Omental fat pad (tissue), 4 donors: ENCODE measurements at places on chromosomes 3 and 15. TPM values are rescaled to one million over a fixed set of nuclear protein-coding genes. Genes with fewer than 3 reads are reported as not detected.

GRCh38 chr3:12316729-12317351 is 28.0 kb downstream of the PPARG start:
- no peak for DNase-seq

DNA sequence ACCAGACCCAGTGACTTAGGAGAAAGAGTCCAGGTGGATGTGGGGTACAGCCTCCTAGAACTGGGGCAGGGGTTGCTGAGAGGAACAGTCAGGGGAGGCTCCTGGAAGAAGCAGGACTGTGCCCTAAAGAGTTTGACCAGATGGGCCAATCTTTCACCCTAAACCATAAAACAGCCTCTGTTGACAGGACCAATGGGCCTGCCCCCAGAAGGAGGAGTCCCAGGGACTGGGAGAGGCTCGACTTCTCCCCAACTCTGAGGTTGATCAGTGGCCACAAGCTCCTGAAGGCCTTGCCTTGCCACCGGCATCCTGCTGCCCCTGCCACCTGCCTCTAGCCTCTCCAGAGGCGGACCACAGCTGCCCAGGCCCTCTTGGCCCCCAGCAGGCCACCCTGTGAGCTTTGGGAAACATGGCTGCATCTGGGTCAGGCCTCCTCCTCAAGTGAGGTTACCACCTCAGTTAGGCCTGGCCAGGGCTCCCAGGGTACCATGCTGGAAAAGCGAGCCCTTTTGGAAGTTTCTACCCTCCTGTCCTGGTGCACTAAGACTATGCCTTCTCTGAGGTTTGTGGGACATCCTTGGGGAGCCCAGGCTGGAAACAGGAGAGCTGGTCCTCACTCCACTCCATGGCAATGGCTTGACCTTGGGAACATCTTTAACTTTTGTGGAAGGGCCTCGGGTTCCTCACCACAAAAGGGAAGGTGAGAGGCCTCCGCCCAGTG is 2.8 kb downstream of the VIPR1 start:
- DNase-seq, result no peak

GRCh38 chr3:126268866-126269265 is 88.3 kb downstream of the KLF15 start:
- DNase-seq, result no peak

GRCh38 chr3:195164573-195165264 is 106.2 kb downstream of the XXYLT1 start:
- DNase-seq, result no peak

DNA sequence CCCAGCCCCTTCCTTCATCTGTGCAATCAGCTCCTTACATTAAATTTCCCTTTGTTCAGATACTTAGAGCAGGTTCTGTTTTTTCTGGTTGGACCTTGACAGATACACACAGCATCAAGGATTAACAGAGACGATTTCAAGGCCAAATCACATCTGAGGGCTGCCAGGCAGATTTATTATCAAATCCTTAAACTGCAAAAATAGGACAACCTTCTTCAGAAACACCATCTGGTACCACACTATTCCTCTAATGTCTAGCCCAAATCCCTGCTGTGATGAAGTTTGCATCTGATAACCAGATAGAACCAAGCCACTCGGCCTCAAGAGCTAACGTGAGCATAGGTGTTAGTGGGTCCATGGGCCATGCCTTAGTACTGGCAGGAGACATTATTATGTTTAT is 250.7 kb upstream of the PROK2 start:
- DNase-seq, result no peak

GRCh38 chr3:82715091-82715856 is 953.8 kb upstream of the GBE1 start:
- DNase-seq, result no peak

DNA sequence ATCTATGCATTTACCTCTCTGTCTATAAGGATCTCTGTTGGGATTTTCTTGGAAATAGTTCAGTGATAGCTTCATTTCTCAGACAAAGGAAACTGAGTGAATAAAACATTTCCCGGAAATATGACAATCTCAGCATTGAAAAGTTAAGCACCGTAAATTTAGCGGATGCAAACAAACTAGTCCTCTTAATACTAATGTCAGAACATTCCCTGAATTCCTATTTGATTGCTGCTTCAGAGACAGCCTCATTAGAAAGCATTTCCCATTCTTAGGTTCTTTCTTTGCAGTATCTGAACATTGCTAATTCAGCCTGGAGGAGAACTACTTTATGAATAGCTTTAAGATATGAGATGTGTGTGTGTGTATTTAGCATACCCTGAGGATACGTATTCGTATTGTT is 101.3 kb downstream of the NR2F2 start:
- DNase-seq, result no peak

- no peak for DNase-seq
These were observed 161.2 kb downstream of the MINAR1 start for GRCh38 chr15:79593119-79593869.

- DNase-seq, result no peak
These were observed 60.8 kb downstream of the ADCY5 start for GRCh38 chr3:123388042-123388441.

DNA sequence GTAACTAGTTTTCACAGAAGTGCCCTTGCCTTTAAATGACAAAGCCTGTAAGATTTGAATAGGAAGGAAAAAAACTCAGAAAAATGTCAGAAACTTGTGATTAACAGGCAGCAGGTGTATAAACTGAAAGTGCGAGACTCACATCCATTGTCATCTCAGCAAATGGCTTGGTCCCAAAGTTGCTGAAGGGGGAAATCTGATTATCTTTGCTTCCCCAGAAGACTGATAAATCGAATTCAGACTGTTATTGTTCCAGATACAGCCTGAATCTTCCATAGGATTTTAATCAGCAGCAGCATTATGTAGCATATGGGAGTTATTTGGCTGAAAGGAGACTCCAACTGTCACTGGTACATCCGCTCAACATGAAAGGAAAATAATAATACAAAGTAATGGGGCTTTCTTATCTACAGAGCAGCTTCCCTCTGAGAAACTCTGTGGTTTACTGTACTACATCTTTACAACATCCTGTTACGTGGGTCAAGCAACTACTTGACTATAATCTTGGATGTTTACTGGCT is 550.4 kb upstream of the CCDC54 start:
- no peak for DNase-seq

DNA sequence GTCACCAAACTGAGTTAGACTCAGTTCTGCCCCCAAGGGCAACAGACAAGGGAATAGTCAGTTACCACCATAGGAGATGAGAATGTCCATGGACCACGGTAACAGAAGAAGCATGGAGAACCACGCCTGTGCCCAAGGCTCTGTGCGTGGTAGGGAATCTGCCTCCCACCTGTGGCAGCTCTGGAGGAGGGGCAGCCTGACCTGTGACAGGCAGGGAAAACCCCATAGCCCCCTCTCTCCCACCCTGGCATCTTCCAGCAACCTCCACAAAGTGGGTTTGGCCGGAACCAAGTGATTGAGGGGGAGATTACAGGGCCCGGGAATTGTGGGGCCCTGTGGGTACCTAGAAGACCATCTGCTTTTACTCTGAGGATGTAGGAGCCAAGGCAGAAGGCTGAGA is 14.3 kb upstream of the LTF start:
- DNase-seq, result no peak

- DNase-seq, result no peak
These were observed 279.8 kb downstream of the FOXP1 start for GRCh38 chr3:71303627-71304200.

- no peak for DNase-seq
These were observed 9.8 kb upstream of the RUVBL1 start for GRCh38 chr3:128133273-128133883.

DNA sequence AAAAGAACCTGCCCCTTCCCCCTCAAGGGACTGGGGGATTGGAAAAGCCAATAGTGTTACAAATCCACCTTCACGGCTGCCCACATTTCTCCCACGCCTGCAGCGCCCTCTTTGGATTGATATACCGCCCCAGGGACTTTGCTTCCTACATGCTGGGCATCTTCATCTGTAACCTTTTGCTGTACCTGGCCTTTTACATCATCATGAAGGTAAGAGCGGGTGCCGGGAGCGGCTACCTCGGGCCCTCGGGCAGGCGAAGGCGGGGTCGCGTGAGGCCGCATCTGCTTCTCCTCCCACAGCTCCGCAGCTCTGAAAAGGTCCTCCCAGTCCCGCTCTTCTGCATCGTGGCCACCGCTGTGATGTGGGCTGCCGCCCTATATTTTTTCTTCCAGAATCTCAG is 73.1 kb downstream of the USF3 start:
- DNase-seq, result no peak

- DNase-seq, result no peak
These were observed 190.6 kb upstream of the ADAMTS9 start for GRCh38 chr3:64878362-64878761.

DNA sequence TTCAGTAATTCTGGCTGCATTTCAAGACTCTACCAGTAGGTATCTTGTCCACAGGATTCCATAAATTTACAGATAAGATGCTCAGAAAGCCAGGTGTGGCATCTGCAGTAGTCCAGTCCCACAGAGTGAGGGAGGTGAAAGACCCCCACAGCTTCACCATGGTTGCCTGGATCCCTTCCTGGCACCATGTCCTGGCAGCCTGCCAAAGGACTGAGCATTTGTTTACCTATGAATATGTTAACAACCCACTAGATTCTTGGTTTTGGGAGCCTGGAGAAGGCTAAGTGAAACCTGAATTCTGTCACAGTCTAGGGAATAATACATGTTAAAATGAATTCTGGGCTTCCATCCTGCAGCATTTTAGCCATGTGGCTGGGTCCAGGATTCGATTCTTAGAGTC is 14.9 kb downstream of the CHST2 start:
- DNase-seq, result no peak

DNA sequence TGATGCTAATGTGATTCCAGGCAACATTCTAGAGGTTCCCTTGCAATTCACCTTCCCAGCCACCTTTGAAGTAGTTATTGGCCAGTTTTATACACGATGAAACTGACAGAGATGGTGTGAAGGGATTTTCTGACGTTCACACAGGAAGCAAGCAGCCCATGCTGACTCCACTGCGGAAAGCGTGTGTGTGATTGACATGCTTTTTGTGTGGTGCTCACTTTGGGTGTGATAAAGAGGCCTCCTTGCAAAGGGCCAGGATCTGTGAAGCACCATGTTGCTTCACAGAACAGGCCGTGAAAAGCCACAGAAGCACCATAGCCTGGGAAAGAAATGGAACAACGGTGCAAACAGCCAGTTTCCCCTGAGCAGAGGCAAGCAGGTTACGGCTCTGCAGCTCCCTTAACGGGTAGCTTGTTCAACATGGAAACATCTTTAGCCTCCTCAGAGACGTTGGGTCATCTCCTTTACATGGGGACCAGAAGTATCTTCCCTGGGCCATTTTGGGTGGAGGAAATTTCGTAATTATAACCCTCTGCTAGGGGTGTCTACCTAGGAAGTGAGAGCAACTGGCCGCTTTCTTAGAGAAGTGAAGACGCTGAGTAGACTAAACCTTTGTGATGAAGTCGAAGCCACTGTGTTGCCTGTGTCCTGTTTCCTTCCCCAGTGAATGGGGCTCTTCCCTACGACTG is 108.5 kb downstream of the APBA2 start:
- no peak for DNase-seq

Gene SYNPR
- total RNA-seq, result not detected

Gene GOLGA8Q
- 3.3 TPM for total RNA-seq

Gene SI
- not detected for total RNA-seq

Gene XRN1
- total RNA-seq, result 30.7 TPM

Gene FRMD5
- 0.13 TPM for total RNA-seq

Gene PLA2G4B
- total RNA-seq, result 1.1 TPM

Gene CHRD
- 8.5 TPM for total RNA-seq
